H1 (cell line): ENCODE measurements at places on chromosomes 1 and 21. TPM values are rescaled to one million over a fixed set of nuclear protein-coding genes. Genes with fewer than 3 reads are reported as not detected.

- no peaks in the 10 kb centered on the region for H3K4me1 ChIP-seq
- no peaks in the 10 kb centered on the region for H3K36me3 ChIP-seq
- no peak overlapping the region for H3K4me3 ChIP-seq
- DNase-seq = no peak
- no peaks in the 10 kb centered on the region for H3K27me3 ChIP-seq
These were observed 89.1 kb downstream of the RWDD3 start for GRCh38 chr1:95323123-95323522.

DNA sequence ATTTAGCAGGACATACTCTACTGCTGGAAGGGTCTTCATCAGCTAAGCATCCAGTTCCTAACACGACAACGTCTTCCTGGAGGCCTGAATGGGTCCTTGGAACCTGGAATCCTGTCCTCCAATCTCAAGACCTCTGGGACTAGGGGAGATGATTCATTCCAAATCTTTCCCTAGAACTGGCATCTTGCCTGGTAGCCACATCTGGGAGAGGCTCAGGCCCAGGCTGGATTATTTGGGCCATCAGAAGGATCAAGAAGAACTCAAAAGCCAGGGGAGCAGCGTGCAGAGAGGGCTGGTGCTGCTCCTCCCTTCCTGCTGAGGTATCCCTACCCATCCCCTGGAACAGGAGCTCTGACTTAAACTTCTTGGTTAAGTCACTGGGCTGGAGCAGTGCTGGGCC, 2.8 kb upstream of the PHLDA3 start:
- DNase-seq = no peak
- H3K36me3 ChIP-seq = no peaks in the 10 kb centered on the region
- H3K4me1 ChIP-seq = no peaks in the 10 kb centered on the region
- H3K27me3 ChIP-seq = peaks cover 5% of the 10 kb centered on the region
- no peak overlapping the region for H3K27ac ChIP-seq
- H3K4me3 ChIP-seq = no peak overlapping the region

- DNase-seq = no peak
- no peak overlapping the region for H3K4me3 ChIP-seq
- H3K4me1 ChIP-seq = no peaks in the 10 kb centered on the region
- H3K27ac ChIP-seq = no peak overlapping the region
- no peaks in the 10 kb centered on the region for H3K36me3 ChIP-seq
These were observed 35.4 kb downstream of the CHRM3 start for GRCh38 chr1:239421811-239422210.

- no peak overlapping the region for H3K27ac ChIP-seq
- no peak overlapping the region for H3K4me3 ChIP-seq
- no peaks in the 10 kb centered on the region for H3K27me3 ChIP-seq
- DNase-seq = no peak
- no peaks in the 10 kb centered on the region for H3K4me1 ChIP-seq
These were observed 157.0 kb upstream of the GREM2 start for GRCh38 chr1:240768979-240769378.

- no peak overlapping the region for H3K27ac ChIP-seq
- DNase-seq = no peak
- H3K36me3 ChIP-seq = peaks cover 15% of the 10 kb centered on the region
- no peaks in the 10 kb centered on the region for H3K27me3 ChIP-seq
These were observed 13.6 kb downstream of the WDR4 start for GRCh38 chr21:42865776-42866160.

DNA sequence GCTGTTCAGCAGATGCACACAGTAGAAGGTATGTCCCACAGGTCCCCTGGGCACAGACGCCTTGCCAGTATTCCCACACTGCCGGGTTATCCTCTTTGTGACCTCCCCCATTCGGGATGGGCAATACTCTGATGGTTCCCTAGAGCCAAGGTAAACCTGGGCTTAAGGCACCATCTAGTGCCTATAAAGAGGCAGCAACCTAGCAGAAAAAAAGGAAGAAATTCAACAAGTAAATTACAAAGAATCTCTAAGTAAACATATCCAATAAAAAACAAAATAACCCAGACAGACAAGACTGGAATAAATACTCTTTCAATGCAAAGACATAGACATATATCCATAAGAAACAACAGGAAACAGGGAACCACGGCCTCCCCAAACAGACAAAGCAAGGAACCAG, 39.4 kb downstream of the HSF2BP start:
- no peak overlapping the region for H3K4me3 ChIP-seq
- DNase-seq = no peak
- H3K27me3 ChIP-seq = no peaks in the 10 kb centered on the region
- H3K27ac ChIP-seq = no peak overlapping the region

DNA sequence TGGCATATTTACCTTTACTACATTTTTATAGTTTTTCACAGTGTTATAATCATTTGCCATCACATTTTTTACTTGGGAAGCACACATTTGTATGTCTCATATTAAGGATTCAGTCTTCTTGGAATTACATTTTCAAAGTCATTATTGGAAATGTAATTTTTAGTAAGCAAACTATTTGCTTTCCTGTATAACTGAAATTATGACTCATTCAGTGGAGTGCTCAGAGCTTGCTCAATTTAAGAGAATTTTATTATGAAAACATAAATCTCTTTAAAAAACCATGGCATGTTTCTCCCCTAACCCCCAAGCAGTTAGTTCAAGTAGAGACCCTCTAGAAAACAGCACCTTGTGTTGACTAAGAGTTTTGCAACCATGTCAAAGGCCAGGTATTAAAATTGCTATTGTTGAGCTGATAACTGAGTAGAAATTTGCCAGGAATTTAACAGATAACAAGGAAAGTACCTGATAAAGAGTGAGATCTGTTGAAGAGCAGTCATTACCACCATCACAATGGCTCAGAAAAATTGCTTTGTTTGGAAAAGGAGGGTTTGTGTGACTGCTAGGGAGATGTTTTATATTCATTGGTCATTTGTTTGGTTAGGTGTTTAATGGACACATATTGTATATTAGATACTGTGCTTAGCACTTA, 105.9 kb downstream of the KCNK2 start:
- H3K27me3 ChIP-seq = no peaks in the 10 kb centered on the region
- H3K4me3 ChIP-seq = no peak overlapping the region
- H3K4me1 ChIP-seq = no peaks in the 10 kb centered on the region
- no peaks in the 10 kb centered on the region for H3K36me3 ChIP-seq
- no peak overlapping the region for H3K27ac ChIP-seq
- DNase-seq = no peak

Gene PRDM16
- 0.43 and 0.46 TPM in 2 replicates for total RNA-seq

- no peak for DNase-seq
- H3K4me3 ChIP-seq = no peak overlapping the region
- H3K4me1 ChIP-seq = peaks cover 12% of the 10 kb centered on the region
- H3K27ac ChIP-seq = no peak overlapping the region
- no peaks in the 10 kb centered on the region for H3K27me3 ChIP-seq
These were observed 111.4 kb downstream of the NTNG1 start for GRCh38 chr1:107252271-107252670.

Gene FCRL2
- not detected in 2 replicates for total RNA-seq
